ENCODE measurements at places on chromosomes 6 and 20. TPM values are rescaled to one million over a fixed set of nuclear protein-coding genes. Genes with fewer than 3 reads are reported as not detected.

Gene DAAM2
- total RNA-seq: 6.3 TPM

Gene LKAAEAR1
- total RNA-seq: not detected

Gene GRM1
- 0.41 TPM for total RNA-seq

Gene LIN28B
- total RNA-seq: 38.8 TPM

DNA sequence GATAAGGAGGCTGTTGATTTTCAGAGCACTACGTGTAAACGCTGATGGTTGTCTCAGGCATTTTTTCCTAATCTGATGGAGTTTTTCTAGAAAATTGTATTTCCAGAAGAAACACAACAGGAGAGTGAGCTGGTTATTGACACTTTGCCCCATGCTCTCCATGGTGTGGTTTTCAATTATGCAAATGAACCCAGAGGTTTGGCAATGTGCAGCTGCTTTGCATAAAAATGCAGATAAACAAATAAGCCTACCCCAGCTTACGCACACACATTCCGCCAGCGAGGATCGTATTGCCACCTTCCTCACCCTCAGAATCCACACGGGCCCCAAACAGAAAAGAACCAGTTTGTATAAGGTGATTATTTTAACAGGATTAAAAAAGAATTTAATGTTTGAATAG lies 45.1 kb upstream of the FRMD1 start:
- DNase-seq: no peak

DNA sequence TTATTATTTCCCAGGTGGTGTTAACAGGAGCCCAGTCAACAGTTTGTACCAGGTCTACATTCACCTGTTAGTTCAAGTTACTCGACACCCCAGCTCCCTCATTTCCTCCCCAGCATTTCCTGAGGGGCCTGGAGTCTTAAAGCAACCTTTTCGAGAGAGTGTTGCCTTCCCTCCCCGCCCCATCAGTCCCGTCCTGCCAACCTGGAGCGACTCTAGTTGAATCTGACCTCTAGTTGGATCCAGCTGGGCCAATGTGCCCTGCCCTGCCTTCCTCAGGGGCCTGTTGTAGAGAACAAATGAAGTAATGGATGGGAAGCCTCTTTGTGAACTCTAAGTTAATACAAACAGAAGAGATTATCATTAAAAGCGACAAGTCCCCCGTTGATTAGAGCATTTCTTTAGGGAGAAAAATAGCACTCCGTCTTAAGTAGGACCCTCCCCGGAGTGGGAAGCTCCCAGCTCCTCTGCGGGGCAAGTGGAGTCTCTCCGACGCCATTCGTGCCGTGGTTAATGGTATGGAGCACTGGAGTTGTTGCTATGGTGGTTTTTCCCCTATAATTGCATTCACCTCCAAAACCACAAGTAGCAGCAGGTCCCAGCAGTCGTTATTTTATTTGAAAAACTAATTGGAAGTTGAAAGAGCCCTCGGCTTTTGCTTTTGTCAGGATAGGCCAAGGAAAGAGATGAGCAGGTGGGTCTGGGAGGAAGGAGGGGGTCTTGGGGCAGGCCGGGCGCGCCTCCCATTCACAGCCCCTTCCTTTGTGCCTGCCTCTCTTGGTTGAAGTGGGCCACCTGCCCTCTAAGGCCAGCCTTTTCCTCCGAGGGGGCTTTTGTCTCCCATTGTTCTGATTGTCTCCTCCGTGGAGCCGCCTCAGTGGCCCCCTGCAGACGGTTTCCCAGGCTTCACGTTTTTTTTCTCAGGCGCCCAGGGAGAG lies 16.1 kb downstream of the GHRH start:
- DNase-seq: no peak

DNA sequence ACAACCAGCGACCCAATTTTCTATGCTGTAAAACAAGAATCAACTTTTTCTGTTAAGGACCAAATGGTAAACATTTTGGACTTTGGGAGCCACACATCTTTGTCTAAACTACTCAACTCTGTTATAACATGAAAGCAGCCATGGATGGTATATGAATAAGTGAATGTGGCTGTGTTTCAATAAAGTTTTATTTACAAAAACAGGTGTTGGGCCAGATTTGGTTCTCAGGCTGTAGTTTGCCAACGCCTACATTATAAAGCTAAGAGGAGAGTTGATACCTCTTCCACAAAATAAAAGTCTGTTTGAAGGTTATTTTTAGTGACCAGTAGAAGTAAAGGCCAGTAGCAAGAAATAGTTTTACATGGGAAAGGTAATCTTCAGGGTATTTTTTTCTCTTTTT lies 60.4 kb upstream of the SDHAF4 start:
- no peak for DNase-seq

DNA sequence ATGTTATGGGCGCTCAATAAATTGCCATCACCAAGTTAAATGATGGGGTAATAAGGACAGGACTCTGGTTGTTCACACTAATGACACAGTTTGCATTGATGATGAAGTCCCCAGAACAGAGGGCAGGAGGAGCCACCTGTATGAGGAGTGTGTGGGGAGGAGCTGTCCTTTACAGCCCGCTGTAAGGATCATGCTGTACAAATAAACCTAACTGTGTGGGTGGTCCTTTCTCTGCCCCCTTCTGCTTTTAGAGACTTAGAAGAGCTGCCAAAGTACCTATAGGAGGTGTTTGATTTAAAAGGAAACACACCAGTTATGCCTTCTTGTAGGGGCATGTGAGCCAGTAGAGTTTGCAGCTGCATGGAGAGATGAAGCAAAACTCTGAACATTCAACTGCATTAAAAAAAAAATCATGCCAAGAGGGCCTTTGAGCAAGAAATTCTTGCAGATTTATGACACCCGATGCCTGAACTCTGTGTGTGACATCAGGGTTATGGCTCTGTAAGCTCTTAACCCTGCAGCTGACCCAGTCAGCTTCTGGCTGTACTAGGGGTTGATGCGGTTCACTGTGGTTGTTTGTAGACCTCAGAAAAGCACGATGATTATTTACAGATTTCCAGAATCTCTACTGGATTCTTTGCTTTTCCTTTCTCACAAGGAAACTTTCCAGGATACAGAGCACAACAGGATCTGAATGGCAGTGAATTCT lies 67.4 kb downstream of the UST start:
- DNase-seq: no peak

DNA sequence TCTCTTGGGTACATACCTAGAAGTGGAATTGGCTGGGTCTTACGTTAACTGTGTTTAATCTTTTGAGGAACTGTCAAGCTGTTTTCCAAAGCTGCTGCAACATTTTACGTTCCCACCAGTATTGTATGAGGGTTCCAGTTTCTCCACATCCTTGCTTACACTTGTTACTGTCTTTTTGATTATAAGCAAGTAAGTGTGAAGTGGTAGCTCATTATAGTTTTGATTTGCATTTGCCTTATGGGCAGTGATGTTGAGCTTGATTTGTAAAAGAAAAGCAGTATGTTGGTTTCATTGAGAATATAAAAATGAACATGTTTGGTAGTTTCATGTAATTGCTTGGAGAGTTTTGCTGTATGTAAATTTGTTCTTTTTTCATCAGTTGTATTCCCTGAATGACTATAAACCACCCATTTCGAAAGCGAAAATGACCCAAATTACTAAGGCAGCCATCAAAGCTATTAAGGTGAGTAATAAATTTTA lies 40.4 kb downstream of the SCAF8 start:
- DNase-seq: no peak

DNA sequence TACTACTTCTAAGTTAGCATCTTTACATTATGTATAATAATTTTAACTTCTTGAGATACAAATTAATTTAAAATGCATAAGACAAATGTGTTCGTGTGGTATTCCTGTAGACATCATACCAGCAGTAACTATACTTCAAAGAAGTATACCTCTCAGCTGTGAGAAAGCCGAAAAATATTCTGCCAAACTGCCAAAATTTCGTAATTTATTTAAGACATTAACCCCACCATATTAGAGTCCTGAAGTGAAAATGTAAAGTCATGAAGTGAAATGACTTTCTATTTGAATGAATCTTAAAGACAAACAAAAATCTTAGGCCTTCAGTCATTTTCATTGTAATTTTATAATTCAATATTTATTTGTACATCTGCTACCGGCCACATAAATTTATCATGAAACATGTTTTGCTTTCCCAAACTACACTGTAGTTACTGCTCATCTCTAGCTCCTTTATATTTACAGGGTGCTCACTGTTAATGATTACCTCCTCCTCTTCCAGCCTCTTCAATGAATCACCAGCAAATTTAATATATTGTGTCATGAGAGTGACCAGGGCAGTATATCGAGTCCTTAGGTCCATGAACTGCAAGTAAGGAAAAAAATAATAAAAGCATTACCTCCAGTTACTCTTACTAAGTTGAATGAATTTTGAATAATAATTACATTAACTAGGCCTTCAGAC lies 18.5 kb downstream of the DST start:
- DNase-seq: no peak

GRCh38 chr6:93496548-93496947 lies 77.2 kb upstream of the EPHA7 start:
- DNase-seq: no peak

GRCh38 chr6:165453395-165453794 lies 144.0 kb upstream of the C6orf118 start:
- DNase-seq: no peak

- no peak for DNase-seq
Measured at GRCh38 chr6:57173886-57174510, 1.9 kb downstream of the BAG2 start.

DNA sequence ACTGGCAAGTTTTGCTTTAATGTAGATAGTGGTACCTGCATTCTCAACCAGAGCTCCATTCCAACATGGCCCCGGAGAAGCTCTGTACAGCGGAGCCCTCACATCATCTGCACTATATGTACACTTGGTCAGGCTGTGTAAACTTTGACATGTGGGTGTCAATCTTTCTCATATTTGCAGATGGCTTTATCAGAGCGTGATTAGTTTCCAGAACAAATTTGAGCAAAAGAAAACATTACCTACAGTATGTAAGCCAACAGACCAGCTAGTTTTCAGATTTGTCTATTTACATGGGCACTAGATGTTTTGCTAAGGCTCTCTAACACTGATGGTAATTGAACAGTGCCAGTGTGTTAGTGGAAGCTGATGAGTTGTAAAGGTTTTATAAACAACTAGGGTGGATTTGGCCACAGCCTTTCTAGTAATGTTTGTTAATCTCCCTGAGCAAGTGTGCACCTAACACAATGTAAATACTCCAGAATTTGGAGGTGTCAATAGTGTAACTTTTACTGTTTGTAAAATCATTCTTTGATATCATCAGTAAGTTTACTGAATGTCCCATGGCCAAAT lies 131.8 kb downstream of the FOXA2 start:
- DNase-seq: no peak

DNA sequence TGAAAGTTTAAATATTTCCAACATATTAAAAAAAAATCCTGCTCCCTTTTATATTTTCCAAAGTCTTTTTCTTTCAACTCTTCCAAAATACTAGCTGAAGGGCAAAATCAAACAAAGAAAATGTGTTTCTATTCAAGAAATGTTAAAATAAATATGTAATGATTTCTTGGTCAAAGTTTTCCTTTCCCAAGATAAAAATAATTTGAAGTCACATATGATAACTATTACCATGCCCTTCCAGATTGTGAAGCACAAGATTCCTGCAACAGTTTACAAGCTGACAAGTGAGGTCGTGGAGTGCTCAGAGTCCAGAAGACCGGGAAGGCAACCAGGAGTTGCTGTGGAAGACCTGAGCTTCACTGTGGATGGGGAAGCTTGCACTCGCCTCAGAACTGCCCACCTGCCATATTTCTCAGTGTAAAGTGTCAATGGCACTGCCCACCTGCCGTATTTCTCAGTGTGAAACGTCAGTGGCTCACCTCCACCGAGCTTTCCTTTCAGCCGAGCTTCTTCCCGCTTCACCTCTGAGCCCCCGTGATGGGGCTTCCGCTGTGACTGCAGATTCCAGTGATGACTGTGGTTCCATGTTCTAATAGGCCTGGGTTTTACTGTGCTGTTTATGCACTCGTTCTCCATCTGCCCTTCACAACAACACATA lies 160.5 kb downstream of the THBS2 start:
- no peak for DNase-seq

GRCh38 chr20:57210054-57210910 lies 56.2 kb downstream of the BMP7 start:
- DNase-seq: peak; percentile 52

DNA sequence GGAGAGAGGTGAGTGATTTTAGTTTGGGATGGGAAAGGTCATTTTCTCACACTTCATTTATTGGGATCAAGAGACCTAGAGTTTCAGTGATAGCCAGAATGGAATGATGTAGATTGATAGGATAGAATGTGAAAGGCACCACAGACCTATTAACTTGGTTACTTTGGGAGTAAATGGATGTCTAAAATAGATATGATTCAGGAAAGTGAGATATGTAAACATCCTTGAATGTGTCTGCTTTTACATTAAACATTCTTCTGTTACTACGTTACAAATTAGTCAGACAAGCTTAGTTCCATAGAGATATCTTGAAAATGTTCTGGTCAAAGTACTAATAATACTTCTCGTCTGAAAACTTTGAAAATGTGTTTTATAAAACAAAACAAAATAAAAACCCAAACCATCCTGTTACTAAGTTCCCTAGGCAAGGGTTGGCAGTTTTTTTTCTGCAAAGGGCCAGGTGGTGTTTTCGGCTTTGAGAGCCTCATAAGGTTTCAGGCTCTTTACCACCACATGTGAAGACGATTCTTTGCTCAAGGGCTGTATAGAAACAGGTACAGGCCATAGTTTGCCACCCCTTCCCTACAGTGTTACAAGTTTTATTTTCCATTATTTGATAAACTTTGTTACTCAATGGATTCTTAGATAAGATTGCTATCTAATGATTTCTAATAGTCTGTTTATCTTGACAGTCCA lies 3.4 kb downstream of the CYB5R4 start:
- no peak for DNase-seq

DNA sequence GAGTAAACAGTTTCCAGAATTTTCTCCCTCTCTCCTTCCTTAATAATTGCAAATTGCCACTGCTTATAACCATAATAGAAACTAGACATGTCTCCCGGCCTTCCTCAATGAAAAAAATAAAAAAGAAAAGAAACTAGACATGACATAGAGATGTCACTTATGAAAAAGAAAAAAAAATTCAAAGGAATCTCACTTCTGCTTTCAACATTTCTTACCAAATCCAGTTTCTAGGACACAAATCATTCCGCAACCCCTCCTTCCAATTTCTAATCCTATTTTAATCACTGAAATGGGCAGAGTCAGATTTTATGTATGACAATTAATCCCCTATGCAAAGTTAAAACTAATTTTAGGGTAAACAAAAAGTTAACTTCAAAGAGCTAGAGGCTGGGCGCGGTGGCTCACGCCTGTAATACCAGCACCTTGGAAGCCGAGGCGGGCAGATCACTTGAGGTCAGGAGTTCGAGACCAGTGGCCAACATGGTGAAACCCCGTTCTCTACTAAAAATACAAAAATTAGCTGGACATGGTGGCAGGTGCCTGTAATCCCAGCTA lies 40.1 kb upstream of the EEF1A1 start:
- DNase-seq: no peak

DNA sequence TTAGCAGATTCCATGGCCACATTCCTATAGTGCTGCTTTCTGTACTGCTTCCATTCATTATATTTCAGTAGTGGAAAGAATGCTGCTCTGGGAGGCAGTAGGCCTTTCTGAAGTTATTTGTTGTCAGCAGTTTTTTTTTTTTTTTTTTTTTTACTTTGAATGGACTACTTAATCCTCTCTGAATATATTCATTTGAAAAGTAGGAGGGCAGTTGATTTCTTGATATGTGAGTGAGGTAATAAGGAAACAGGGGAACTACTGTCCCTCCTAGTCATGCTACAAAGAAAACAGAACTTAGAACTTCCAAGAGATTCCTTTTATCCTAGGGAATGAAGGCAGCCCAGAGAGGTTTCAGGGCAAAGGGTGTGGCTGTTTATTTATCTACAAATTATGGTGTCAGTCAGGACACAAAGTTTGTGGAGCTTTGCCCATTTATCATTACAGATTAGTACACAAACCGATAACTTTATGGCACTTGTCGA lies 155.9 kb downstream of the JARID2 start:
- DNase-seq: no peak

- no peak for DNase-seq
Measured at GRCh38 chr6:39217177-39217864, 12.0 kb downstream of the KCNK5 start.
